T-cell (primary cell): ENCODE measurements at places on chromosomes 4 and X. TPM values are rescaled to one million over a fixed set of nuclear protein-coding genes. Genes with fewer than 3 reads are reported as not detected.

Gene GRIA3
- not detected for total RNA-seq

DNA sequence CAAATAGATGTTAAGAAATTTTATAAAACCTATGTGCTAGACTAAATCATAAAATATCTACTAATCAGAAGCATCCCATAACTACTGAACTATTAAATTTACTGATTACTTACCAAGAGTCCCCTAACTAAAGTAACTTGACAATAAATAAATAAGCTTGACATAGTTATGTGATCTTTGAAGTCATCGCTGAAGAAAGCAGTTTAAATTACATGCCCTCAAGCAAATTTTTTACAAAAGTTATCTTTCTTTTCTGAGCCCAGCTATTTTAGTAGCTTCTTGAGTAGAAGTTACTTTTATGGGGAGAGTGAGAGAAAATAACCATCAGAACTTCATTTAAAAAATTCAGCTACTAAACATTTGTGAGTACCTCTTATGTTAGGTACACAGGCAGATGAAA, 150.9 kb upstream of the FAM241A start:
- H3K4me3 ChIP-seq, result no peak overlapping the region
- no peaks in the 10 kb centered on the region for H3K4me1 ChIP-seq
- no peak overlapping the region for H3K27ac ChIP-seq

- H3K36me3 ChIP-seq, result no peaks in the 10 kb centered on the region
- H3K4me3 ChIP-seq, result no peak overlapping the region
- no peak for DNase-seq
- no peaks in the 10 kb centered on the region for H3K4me1 ChIP-seq
- H3K27ac ChIP-seq, result no peak overlapping the region
Measured at GRCh38 chrX:23515028-23515427, 152.3 kb upstream of the PRDX4 start.

DNA sequence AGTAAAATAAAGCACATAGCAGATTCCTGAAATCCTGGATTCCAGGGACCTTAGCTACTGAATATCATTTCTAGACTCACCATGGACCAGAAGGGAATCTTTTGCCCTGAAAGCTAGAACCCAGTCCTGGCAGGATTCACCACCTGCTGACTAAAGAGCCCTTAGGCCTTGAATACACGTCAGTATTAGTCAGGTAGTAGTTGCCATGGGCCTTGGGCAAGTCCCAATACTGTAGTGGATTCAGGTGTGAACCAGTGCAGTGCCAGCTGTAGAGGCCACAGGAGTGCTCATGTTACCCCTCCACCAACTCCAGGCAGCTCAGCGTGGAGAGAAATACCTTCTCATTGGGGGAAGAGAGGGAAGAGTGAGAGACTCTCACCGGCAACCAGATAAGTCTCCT, 64.1 kb upstream of the UBQLN2 start:
- DNase-seq, result no peak
- no peaks in the 10 kb centered on the region for H3K4me1 ChIP-seq
- no peak overlapping the region for H3K27ac ChIP-seq
- no peak overlapping the region for H3K4me3 ChIP-seq
- H3K36me3 ChIP-seq, result no peaks in the 10 kb centered on the region
- H3K27me3 ChIP-seq, result no peaks in the 10 kb centered on the region

- no peaks in the 10 kb centered on the region for H3K4me1 ChIP-seq
- H3K4me3 ChIP-seq, result no peak overlapping the region
- H3K27me3 ChIP-seq, result no peaks in the 10 kb centered on the region
- H3K27ac ChIP-seq, result no peak overlapping the region
- DNase-seq, result no peak
- no peaks in the 10 kb centered on the region for H3K36me3 ChIP-seq
Measured at GRCh38 chr4:54971474-54971950, 153.9 kb downstream of the KDR start.

- no peaks in the 10 kb centered on the region for H3K4me1 ChIP-seq
- no peak for DNase-seq
- H3K27ac ChIP-seq, result no peak overlapping the region
Measured at GRCh38 chr4:24937917-24938281, 25.1 kb upstream of the CCDC149 start.
